Thoracic aorta (tissue), 2 donors: ENCODE measurements at places on chromosomes 7 and 10.

DNA sequence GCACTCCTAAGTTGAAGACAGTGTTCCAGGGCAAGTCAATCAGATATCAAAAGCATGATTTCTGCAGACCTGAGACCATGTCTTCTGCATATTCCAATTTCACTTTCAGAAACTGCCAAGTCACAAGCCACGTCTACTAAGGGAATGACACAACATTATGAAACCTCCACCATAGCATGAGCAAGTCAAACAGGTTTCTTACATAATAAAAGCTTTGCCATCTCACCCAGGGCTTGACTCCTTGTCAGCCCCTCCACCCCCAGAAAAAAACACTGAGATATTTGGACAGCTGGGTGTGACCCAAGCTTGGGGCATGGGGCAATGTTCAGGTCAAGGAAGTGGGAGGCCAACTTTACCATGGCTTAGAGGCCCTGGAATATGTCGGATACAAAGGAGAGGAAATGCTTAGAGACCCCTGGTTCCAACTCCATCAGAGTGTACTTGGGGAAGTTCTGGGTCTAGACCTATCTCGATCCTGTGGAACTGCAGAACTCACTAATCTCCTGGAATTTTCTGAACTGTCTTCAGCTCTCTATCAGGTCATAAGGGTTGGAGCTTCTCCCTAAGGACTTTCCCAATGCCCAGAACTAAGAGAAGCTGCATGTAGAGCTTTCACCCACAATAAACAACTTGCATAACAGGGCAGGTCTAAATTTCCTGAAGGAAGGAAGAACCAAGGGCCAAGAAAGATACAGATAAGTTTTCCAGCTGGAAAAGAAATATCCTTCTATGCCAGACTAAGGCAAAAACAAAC lies 80.6 kb upstream of the NAMPT start:
- DNase-seq, result no peak
- H3K4me3 ChIP-seq, result no peak overlapping the region
- no peaks in the 10 kb centered on the region for H3K36me3 ChIP-seq
- H3K27me3 ChIP-seq, result no peaks in the 10 kb centered on the region

DNA sequence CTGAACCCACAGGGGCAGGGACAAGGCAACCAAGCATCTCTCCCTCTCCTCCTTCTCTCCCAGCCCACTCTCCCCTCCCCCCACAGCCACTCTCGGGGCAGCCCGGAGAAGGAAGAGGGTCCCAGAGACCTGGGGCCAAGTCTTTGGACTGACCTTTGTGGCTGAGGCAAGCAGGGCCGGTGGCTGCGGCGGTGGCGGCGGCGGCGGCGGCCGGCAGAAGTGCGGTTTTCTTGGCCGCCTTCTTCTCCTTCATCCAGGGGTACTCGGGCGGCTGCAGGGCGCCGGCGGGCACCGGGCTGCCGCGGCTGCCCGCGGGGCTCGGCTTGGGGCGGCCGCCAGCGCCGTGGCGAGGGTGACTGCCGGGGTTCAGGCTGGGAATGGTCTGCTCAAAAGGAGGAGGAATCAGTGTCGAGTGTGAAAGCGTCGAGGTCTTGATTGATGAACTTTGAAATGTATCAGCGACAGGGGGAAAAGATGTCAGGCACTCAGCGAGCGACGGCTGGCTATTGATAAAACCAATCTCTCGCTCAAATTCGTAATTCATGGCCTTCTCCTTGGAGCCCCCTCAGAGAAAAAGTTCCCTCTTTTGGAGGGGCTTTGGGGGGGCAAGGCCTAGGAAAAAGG lies 414 bp downstream of the HOXA2 start:
- no peaks in the 10 kb centered on the region for H3K36me3 ChIP-seq
- H3K27me3 ChIP-seq, result no peaks in the 10 kb centered on the region
- peak overlapping the region; percentile 87 for H3K27ac ChIP-seq
- DNase-seq, result no peak
- H3K4me3 ChIP-seq, result peak overlapping the region; percentile 99

DNA sequence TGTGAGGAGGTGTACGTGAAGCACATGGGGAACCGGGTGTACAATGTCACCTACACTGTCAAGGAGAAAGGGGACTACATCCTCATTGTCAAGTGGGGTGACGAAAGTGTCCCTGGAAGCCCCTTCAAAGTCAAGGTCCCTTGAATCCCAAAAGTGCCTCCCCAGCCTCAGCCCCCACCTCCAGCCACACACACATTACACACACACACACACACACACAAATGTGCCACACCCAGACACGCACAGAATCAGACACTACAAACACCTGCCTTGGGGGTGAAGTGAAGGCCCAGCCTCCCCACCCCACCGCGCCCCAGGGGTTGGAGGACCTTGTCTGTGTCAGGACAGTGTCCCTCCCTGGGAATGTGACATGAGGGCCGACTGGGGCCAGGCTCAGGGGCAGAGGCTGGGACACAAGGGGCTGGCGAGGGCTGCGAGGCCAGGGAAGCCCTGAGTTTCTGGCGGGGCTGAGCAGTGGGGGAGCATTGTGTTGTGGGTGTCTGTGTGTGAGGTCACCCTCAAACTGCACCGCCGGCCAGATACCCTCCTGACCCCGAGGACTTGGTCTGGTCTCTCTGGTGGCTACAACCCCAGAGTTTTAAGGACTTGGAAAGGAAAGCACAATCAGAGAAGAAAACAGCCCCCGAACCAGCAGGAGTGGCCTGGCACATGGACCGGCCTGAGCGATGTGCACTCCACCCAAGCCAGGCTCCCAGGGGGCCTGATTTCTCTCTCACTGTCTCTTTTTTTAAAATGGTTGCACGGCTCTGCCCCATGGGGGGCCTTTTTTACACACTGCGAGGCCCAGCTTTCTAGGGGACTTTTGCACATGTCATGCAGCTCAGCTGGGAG lies 4.0 kb upstream of the ATP6V1F start:
- peaks cover 12% of the 10 kb centered on the region for H3K4me1 ChIP-seq
- DNase-seq, result no peak
- peak overlapping the region; percentile 79 for H3K27ac ChIP-seq
- H3K4me3 ChIP-seq, result no peak overlapping the region

DNA sequence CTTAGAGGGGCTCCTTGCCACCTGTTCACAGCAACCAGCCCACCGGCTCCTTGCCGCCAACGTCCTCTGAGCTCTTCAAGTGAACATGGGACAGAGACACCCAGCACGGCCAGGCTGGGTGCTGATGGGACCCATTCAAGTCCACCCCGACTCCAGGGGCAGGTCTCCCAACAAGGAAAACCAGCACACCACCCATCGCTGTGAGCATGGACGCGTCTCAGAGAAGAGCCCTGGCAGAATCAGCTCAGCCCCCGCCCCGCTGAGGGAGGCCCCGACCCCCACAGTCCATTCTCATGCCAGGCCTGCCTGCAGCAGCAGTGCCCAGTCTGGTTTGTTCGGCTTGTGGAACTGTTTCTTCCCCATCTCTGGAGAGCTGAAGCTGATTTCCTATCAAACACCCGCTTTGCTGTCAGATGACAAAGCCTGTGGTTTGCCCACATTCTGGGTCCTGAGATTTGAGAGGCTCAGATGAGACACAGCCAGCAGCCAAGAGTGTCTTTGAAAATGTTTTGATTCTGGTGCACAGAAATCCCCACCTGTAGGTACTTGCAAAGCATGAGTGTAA lies 216.6 kb downstream of the ZMYND11 start:
- DNase-seq, result no peak
- peaks cover 40% of the 10 kb centered on the region for H3K36me3 ChIP-seq
- no peak overlapping the region for H3K4me3 ChIP-seq

DNA sequence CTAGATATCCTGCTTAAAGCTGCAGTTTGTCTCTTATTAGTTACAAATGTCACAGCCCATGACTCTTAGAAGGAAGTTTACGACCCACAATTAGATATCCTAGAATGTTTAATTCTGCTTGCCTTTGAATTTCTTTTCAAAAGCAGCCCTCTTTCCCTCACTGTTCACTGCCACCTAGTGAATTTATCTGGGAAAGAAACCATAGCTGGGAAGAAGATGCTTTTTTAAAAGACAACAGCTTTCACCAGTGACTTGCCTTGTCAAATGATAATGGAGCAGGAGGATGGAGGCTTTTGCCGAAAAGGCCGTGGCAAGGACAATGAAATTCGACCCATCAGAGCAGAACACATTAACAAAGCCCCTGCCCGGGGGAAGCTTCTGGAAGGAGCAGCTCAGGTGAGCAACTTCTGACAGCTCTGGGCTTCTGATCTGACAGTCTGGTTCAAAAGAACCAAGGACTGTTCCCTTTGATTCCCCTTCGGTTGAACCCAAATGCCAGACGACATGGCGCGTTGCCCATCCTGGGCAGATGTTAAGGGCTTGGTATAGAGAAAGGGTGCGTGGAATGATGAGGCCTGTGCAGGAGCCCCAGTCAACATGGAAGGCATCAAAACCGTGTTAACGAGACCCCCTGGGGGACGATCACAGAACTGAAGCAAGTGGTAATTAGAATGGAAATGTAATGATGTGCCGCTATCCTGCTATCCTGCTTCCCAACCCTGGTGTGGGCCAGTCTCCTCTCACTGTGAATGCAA lies 236.8 kb downstream of the FRMD4A start:
- no peak for DNase-seq
- H3K4me3 ChIP-seq, result no peak overlapping the region
- no peak overlapping the region for H3K27ac ChIP-seq
- H3K27me3 ChIP-seq, result no peaks in the 10 kb centered on the region

- H3K36me3 ChIP-seq, result no peaks in the 10 kb centered on the region
- no peak for DNase-seq
- no peak overlapping the region for H3K27ac ChIP-seq
- H3K27me3 ChIP-seq, result no peaks in the 10 kb centered on the region
- no peak overlapping the region for H3K4me3 ChIP-seq
- H3K4me1 ChIP-seq, result peaks cover 13% of the 10 kb centered on the region
Observed at GRCh38 chr10:93746844-93747284, 10.9 kb upstream of the LGI1 start.

DNA sequence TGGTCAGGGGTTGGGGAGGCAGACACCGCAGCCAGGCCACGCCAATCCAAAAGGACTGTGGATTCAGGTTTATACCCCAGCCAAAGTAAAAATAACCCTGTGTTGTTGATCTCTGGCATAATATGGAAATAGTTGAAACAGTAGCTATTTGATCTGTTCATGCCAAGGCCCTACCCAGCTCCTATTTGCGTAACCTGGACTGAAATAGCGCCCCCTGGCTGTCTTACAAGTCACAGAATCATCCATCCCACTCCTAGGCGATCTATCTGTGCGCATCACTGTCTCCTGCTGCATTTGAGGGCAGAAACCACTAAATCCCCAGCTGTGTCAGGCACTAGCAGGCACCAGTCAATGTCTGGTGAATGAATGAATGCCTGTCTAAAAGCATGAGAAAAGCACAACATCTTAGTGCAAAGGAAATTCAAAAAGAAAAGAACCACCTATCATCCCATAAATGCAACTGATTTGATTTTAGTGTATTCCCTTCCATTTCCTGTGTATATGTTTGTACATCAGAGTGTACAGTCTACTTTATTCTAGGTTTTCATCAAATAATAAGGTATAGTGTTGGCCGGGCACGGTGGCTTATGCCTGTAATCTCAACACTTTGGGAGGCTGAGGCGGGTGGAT lies 160.0 kb downstream of the SLIT1 start:
- H3K4me1 ChIP-seq, result peaks cover 14% of the 10 kb centered on the region
- no peaks in the 10 kb centered on the region for H3K36me3 ChIP-seq
- no peak overlapping the region for H3K4me3 ChIP-seq
